ENCODE measurements at places on chromosomes 11 and 22. TPM values are rescaled to one million over a fixed set of nuclear protein-coding genes. Genes with fewer than 3 reads are reported as not detected.

DNA sequence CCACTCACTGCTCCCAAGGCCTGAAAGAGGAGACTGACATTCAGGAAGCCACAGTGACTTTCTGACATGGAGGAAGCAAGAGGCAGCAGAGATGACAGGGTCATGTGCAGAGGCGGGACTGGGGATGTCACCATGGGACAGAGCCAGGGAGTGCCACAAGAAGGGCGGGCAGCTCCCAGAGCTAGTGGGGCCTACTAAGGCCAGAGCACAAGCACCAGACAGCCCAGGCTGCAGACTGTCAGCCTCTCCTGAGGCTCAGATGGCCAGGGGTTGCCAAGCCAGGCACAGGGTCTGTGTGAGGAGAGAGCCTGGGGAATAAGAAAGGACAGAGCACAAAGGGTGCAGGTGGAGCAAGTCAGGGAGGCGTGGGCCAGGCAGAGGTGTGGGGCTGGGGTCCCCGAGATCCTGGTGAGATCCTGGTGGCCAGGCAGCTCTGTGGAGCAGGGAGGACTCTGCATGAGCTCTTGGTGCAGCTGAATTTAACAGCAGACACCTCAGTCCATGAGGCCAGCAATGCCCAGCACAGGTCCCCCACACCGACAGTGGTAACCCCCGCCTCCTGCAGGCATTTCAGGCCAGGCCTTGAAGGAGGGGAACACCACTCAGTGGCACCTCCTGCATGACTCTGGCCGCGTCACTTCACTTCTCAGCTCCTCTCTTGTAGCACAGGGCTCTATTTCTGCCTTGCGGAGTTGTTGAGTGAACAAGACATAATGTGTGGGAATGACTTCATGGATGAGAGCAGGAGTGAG lies 52.3 kb downstream of the SGSM3 start:
- DNase-seq: no peak
- peaks cover 23% of the 10 kb centered on the region for H3K4me1 ChIP-seq
- H3K27me3 ChIP-seq: no peaks in the 10 kb centered on the region
- no peak overlapping the region for H3K27ac ChIP-seq

GRCh38 chr22:38073150-38074130 lies 10.5 kb downstream of the SLC16A8 start:
- H3K27ac ChIP-seq: no peak overlapping the region
- H3K36me3 ChIP-seq: no peaks in the 10 kb centered on the region
- DNase-seq: no peak
- H3K27me3 ChIP-seq: no peaks in the 10 kb centered on the region
- H3K4me3 ChIP-seq: no peak overlapping the region

DNA sequence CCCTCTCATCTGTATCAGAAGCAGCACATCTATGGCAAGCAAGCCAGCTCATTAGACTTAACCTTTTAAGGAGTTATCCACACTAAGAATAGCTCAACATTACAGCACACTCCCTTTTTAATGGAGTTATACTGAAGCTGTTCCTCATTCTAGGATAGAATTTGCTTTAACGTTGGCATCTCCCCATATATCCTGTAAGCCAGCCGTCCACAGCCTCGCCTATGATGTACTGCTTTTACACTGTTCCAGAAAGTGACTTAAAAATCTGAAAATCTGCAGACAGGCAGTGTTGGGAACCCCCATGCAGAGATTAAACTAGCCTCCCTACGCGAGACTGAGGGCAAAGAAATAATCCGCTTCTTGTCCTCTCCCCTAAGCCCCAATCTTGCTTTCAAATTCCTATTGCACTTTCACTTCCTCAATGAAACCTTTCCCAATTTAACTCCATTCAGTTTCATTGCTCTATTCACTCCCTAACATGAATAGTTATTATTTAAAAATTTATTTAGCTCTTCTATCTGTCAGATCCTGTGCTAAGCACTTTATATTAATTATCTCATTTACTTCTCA lies 225.0 kb downstream of the BLID start:
- DNase-seq: no peak
- no peaks in the 10 kb centered on the region for H3K27me3 ChIP-seq
- H3K27ac ChIP-seq: no peak overlapping the region
- H3K4me1 ChIP-seq: no peaks in the 10 kb centered on the region

DNA sequence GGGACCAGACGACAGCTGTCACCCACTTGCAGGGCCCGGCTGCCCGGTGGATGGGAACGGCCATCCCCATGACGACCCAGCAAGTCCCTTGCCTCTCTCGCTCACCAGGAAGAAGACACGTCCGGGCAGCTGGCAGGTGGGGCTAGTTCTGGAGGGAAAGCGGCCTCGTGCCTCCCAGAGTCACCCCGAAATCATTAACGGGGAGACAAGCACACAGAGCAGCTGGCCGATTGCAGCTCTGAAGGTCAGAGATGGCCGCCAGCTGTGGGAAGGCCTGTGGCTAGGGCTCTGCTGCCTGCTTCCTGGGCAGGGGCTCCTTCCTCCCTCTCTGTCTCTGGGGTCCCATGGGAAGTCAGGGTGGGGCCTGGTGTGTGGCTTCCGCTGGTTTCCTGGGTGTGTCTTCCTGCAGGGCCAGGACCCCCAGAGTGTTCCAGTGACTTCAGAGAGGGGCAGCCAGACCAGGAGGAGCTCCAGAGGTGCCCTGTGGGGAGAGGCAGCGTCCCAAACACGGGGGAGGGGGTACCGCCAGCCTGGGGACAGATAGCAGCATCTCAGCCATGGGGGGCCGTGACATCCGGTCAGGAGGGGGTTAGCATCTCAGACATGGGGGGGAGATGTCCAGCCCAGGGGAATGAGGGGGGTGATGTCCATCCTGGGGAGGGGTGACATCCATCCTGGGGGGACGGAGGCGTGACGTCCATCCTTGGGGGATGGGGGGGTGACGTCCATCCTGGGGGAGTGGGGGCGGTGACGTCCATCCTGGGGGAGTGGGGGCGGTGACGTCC lies 114.9 kb downstream of the KCNQ1 start:
- peaks cover 3% of the 10 kb centered on the region for H3K36me3 ChIP-seq
- H3K27me3 ChIP-seq: no peaks in the 10 kb centered on the region
- H3K27ac ChIP-seq: no peak overlapping the region
- no peak for DNase-seq

GRCh38 chr11:14304601-14305000 lies 54.4 kb downstream of the RRAS2 start:
- H3K4me3 ChIP-seq: no peak overlapping the region
- no peak for DNase-seq
- H3K36me3 ChIP-seq: no peaks in the 10 kb centered on the region
- H3K27ac ChIP-seq: no peak overlapping the region
- peaks cover 77% of the 10 kb centered on the region for H3K4me1 ChIP-seq

GRCh38 chr22:30506507-30506968 lies 1.0 kb upstream of the SEC14L4 start:
- no peak overlapping the region for H3K4me3 ChIP-seq
- no peak overlapping the region for H3K27ac ChIP-seq
- H3K4me1 ChIP-seq: no peaks in the 10 kb centered on the region

GRCh38 chr11:86741839-86742805 lies 58.2 kb upstream of the PRSS23 start:
- no peak for DNase-seq
- H3K27ac ChIP-seq: no peak overlapping the region
- H3K27me3 ChIP-seq: no peaks in the 10 kb centered on the region
- H3K36me3 ChIP-seq: no peaks in the 10 kb centered on the region
- no peaks in the 10 kb centered on the region for H3K4me1 ChIP-seq

- H3K36me3 ChIP-seq: no peaks in the 10 kb centered on the region
- DNase-seq: no peak
- no peaks in the 10 kb centered on the region for H3K27me3 ChIP-seq
- H3K4me1 ChIP-seq: no peaks in the 10 kb centered on the region
Measured at GRCh38 chr22:27551402-27551801, 250.2 kb downstream of the MN1 start.

DNA sequence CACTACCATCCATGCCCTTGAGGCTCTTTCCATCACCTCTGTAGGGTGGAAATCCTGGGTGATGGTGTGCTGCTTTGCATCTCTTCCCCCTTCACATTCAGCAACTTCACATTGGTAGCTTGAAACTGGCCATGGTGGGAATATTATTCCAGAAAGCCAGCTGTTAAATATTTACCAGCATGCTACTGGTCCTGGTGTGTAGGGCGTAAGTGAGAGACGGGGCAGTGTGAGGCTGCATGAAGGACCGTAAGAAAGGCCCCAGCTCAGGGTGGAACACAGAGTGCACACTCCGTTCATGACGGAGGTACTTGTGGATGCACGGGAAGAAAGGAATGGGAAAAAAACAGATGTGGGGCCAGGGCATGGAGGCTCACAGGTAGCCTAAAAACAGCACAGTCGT lies 121.3 kb downstream of the PKNOX2 start:
- no peaks in the 10 kb centered on the region for H3K36me3 ChIP-seq
- no peak overlapping the region for H3K4me3 ChIP-seq
- H3K27me3 ChIP-seq: no peaks in the 10 kb centered on the region
- no peaks in the 10 kb centered on the region for H3K4me1 ChIP-seq

DNA sequence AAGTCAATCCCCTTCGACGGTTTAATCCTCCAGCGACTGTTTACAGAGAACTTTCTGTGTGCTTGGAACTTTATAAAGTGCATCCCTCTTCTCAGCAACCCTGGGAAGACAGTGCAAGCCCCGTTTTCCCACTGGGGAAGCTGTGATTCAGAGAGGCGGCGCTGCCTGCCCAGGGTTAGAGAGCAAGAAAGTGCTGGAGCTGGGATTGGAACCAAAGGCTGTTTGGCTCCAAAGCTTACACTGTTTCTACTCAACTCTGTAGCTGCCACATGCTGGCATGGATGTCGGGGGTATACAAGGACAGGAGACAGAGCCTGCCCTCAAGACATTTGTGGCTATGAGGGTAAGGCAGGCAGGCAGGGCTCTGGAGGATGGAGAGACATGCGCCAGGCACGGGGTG lies 13.0 kb downstream of the FBLN1 start:
- no peaks in the 10 kb centered on the region for H3K4me1 ChIP-seq
- no peak overlapping the region for H3K4me3 ChIP-seq
- H3K36me3 ChIP-seq: no peaks in the 10 kb centered on the region
- no peak for DNase-seq

- no peaks in the 10 kb centered on the region for H3K27me3 ChIP-seq
- no peaks in the 10 kb centered on the region for H3K36me3 ChIP-seq
- peaks cover 52% of the 10 kb centered on the region for H3K4me1 ChIP-seq
- H3K27ac ChIP-seq: no peak overlapping the region
- DNase-seq: no peak
Measured at GRCh38 chr11:114157476-114158050, 98.1 kb downstream of the ZBTB16 start.

GRCh38 chr22:22462813-22463567 lies 45.6 kb downstream of the ZNF280B start:
- peaks cover 13% of the 10 kb centered on the region for H3K4me1 ChIP-seq
- H3K4me3 ChIP-seq: no peak overlapping the region
- no peak overlapping the region for H3K27ac ChIP-seq
- H3K27me3 ChIP-seq: no peaks in the 10 kb centered on the region
- no peaks in the 10 kb centered on the region for H3K36me3 ChIP-seq
- DNase-seq: no peak

GRCh38 chr11:123797114-123797513 lies 9.0 kb downstream of the OR6M1 start:
- H3K27me3 ChIP-seq: no peaks in the 10 kb centered on the region
- H3K27ac ChIP-seq: no peak overlapping the region
- H3K4me1 ChIP-seq: no peaks in the 10 kb centered on the region
- H3K36me3 ChIP-seq: no peaks in the 10 kb centered on the region
- no peak for DNase-seq

GRCh38 chr11:61120706-61121191 lies 18.5 kb downstream of the CD5 start:
- no peaks in the 10 kb centered on the region for H3K4me1 ChIP-seq
- DNase-seq: no peak
- H3K36me3 ChIP-seq: no peaks in the 10 kb centered on the region
- H3K4me3 ChIP-seq: no peak overlapping the region
- H3K27me3 ChIP-seq: no peaks in the 10 kb centered on the region

- no peak overlapping the region for H3K4me3 ChIP-seq
- H3K36me3 ChIP-seq: peaks cover 3% of the 10 kb centered on the region
- no peaks in the 10 kb centered on the region for H3K27me3 ChIP-seq
Measured at GRCh38 chr11:77660947-77661346, 23.4 kb upstream of the CLNS1A start.

DNA sequence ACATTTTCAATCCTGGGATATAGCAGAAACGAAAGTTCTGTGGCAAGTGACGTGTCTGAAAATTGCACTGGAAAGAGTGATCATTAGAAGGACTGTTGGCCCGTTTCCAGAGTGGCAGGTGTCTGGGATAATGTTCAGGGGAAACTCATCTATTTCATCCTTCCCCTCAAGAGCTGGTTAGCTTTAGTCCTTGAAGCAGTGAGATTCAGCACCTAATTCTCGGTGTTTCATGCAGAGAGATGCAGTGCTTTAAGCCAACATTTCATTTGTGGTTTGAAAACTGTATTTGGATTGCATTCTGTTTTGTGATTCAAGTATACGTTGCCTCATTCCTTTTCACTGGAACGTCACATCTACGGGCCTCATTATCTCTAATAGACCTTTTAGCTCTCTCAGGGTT lies 205.0 kb upstream of the RAG2 start:
- H3K36me3 ChIP-seq: no peaks in the 10 kb centered on the region
- no peak for DNase-seq
- H3K4me3 ChIP-seq: no peak overlapping the region
- H3K27ac ChIP-seq: no peak overlapping the region
- no peaks in the 10 kb centered on the region for H3K27me3 ChIP-seq

GRCh38 chr22:19932367-19933206 lies 9.0 kb upstream of the COMT start:
- H3K27ac ChIP-seq: no peak overlapping the region
- H3K36me3 ChIP-seq: no peaks in the 10 kb centered on the region
- H3K4me1 ChIP-seq: no peaks in the 10 kb centered on the region
- no peak for DNase-seq

DNA sequence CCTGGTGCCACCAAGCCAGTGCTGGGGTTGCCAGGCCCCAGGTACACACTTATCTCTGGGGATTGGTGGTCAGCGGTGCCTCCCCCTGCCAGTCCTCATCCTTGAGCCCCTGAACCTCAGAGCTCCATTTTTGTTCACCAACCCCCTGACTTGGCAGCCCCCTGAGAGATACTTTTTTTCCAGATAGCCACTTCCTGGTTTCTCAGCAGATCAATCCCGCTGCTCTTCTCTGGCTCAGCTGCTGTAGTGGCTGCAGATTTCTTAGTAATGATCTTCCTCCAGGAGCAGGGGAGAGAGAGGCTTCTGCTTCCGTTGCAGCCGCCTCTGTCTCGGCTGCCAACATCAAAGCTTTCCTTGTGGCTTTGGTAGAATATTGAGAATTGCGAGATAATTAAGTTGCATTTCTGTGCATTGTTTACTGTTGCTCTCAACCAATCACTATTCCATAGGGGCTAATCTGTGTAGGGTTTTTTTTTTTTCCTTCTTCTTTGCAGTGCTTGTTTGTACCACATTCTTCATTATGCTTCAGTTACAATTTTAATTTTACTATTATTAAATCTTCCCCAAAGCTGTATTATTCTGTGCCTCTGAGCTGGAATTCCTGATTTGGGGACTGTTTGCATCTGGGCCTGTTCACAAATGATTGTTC lies 92.1 kb downstream of the PKNOX2 start:
- no peak overlapping the region for H3K4me3 ChIP-seq
- no peak overlapping the region for H3K27ac ChIP-seq
- DNase-seq: no peak
- H3K36me3 ChIP-seq: no peaks in the 10 kb centered on the region
- no peaks in the 10 kb centered on the region for H3K27me3 ChIP-seq
- H3K4me1 ChIP-seq: no peaks in the 10 kb centered on the region

The C11orf16 gene
- not detected for total RNA-seq

The KCNE3 gene
- not detected for total RNA-seq

The WNT7B gene
- total RNA-seq: 0.22 TPM

The FCHSD2 gene
- 189 TPM for total RNA-seq

The GLB1L3 gene
- total RNA-seq: not detected

The CHRNA10 gene
- total RNA-seq: 4.0 TPM

The DDIAS gene
- 1.7 TPM for total RNA-seq

The KDM4D gene
- 0.44 TPM for total RNA-seq

The BAIAP2L2 gene
- 0.96 TPM for total RNA-seq

The TMEM45B gene
- total RNA-seq: not detected

The NAALADL1 gene
- 24.3 TPM for total RNA-seq

The KREMEN1 gene
- total RNA-seq: not detected

The OR52N4 gene
- total RNA-seq: 2.1 TPM

The CCDC87 gene
- 0.39 TPM for total RNA-seq

Measured in B cell (primary cell).